ENCODE measurements at places on chromosomes 1 and 21. TPM values are rescaled to one million over a fixed set of nuclear protein-coding genes. Genes with fewer than 3 reads are reported as not detected.

The AGMAT gene
- 0.38 TPM for total RNA-seq

The SEMA4A gene
- 0.51 TPM for total RNA-seq

The KANK4 gene
- total RNA-seq, result not detected

The TEX38 gene
- total RNA-seq, result not detected

The OXCT2 gene
- 3.6 TPM for total RNA-seq

The SAMD11 gene
- total RNA-seq, result under 0.01 TPM

The PROK1 gene
- not detected for total RNA-seq

The DDR2 gene
- total RNA-seq, result 2.1 TPM

The SPATA21 gene
- total RNA-seq, result not detected

The EFNA3 gene
- 1.3 TPM for total RNA-seq

The MROH7 gene
- total RNA-seq, result 0.13 TPM

The ADORA3 gene
- total RNA-seq, result not detected

The ADCY10 gene
- under 0.01 TPM for total RNA-seq

The NOS1AP gene
- total RNA-seq, result 0.13 TPM

The MR1 gene
- total RNA-seq, result 1.9 TPM

The CD5L gene
- total RNA-seq, result not detected

The TNFRSF9 gene
- total RNA-seq, result 0.13 TPM

The S100A2 gene
- total RNA-seq, result 0.76 TPM

The ANGPTL7 gene
- not detected for total RNA-seq

The FCGR3B gene
- not detected for total RNA-seq

The CELA3B gene
- not detected for total RNA-seq

The B3GALT5 gene
- total RNA-seq, result not detected
